ENCODE measurements at places on chromosomes 2 and 18.

DNA sequence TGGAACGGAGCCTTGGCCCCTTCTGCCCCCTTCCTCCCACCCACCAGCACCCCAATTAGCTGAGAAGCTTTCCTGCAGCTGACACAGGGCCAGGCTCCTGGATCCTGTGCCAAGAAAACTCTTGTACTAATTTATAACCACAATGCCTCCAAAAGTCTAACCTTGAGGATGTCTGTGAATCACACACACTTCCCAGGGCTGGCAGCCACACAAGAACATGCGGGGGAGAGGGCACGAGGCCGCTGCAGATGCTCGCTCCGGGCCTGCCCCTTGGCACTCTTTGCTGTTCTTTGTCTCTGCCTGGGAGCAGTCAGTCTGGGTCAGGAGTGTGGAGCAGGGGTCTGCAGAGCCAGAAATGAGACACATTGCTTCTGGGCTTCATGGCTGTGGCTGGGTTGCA lies 62.7 kb upstream of the KIF5C start:
- DNase-seq = no peak

DNA sequence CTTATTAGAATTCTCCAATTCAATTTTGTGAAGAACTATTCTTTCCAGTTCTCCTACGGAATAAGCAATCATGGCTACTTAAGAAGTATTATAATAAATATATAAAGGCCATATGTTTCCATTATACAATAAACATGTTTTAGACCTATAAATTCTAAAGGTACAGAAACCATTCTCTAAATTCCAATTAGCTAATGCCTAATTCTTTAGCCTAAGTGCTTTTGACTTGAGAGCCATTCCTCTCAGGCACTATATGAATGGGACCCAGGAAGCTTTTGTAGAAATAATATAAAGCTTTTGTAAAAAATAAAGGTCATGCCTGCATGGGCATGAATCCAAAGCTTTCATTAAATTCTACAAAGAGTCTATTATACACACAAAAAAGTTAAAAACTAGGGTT lies 161.0 kb upstream of the UNC80 start:
- no peak for DNase-seq

DNA sequence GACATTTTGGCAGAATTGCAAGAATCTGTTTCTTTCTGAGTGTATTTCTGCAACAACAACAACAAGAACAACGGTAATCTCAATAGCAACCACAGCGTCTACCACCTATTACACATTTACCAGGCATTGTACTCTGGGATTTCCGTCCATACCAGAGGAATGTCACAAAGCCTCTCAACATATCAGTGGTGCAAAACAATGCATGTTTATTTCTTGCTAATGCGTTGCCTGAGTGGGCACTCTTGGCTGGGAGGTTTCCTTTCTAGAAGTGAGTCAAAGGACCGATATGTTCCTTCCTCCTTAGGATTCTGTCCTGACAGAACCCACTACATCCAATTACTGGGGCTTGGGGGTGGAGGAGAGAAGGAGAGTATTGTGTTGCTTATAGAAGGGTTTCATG lies 585.6 kb downstream of the TSN start:
- DNase-seq = no peak

GRCh38 chr18:49813069-49813318 lies 339 bp downstream of the ACAA2 start:
- DNase-seq = no peak
